ENCODE measurements at places on chromosomes 5 and 9.
A peak's percentile ranks its signal among the peaks of the same experiment; 100 is the strongest.

GRCh38 chr9:20508242-20508641, 114.1 kb downstream of the MLLT3 start:
- DNase-seq: no peak

- no peak for DNase-seq
Observed at GRCh38 chr9:135095470-135096407, 8.3 kb downstream of the OLFM1 start.

DNA sequence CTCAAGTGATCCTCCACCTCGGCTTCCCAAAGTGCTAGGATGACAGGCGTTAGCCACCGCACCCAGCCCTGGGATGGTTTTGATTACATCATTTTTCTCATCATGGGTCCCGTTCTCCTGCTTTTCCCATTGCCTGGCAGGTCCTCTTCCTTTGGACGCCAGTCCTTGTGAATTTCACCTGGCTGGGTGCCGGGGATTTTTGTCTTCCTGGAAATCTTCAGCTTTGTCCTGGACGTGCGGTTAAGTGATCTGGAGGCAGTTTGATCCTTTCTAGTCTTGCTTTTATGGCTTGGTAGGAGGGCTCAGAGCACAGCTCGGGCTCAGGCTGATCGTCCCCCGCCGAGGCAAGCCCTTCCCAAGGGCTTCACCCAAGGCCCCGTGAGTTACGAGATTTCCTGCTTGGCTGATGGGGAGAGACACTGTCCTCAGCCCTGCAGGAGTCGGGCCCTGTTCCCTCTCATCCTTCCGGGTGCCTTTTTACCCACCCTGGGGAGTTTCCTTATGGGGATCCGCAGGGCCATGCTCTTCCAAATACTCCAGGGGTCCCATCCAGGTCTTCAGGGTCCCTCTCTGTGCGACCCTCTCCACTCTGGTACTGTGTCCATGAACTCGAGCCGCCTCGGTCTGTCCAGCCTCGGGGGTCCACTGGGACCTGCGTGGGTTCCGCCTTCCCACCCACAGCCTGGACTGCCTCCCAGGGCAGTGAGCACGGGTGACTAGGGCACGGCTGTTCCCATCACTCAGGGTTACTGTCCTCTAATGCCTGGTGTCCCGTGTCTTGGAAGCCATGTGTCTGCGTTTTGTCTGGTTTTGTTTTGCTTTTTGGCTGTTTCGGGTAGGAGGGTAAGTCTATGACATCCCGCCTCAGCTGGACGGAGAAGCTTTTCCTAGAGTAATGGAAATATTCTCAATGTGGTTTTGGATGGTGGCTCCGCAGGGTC, 22.3 kb upstream of the EGFL7 start:
- DNase-seq: peak; percentile 77

DNA sequence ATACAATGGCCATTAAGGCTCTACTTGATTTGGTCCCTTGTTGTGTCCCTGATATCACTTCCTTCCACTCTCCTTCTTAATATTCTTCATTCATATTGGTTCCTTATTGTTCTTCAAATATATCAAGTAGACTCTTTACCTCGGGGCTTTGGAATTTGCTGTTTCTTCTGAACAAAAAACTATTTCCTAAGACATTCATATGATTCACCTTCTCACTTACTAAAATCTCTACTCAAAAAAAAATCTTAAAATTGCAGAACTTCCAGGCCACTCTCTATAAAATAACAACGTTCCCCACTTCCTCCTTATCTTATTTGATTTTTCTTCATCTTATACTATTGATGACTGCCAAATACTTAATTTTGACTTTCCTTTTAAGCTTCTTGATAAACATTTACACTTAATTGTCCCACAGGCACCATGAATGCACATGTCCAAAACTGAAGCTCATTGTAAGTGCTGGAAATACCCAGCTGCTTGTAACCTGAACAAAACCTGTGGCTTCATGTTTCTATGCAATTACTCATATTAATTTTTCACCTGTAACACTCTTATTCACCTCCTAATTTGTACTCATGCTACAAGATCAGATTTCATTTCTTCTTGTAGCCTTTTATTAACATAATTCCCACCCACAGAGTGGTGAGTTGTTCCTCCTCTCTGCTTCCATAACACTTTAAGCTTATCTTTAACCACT, 58.4 kb upstream of the NUDT12 start:
- DNase-seq: no peak

GRCh38 chr5:153704110-153704509, 213.6 kb downstream of the GRIA1 start:
- DNase-seq: no peak

DNA sequence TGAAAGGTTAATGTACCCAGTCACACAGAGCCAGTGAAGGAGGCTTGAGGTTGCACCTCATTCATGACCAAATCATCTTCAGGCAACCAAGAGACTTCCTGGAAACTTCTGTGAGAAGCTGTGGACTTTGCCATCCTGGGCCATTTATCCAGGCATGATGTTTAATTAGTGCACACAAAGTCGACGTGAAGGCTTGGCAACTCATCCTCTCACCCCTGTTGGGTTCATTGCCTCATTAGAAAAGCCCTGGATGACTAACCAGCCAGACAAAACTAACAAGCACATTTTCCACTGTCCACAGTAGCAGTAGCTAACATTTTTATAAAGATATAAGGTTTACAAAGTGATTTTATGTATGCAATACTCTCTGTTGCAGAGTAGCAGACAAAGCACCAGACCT, 65.7 kb upstream of the ZNF462 start:
- DNase-seq: no peak

- no peak for DNase-seq
Observed at GRCh38 chr9:125960626-125961025, 213.5 kb downstream of the PBX3 start.

- DNase-seq: no peak
Observed at GRCh38 chr5:144142139-144142823, 28.2 kb downstream of the YIPF5 start.

DNA sequence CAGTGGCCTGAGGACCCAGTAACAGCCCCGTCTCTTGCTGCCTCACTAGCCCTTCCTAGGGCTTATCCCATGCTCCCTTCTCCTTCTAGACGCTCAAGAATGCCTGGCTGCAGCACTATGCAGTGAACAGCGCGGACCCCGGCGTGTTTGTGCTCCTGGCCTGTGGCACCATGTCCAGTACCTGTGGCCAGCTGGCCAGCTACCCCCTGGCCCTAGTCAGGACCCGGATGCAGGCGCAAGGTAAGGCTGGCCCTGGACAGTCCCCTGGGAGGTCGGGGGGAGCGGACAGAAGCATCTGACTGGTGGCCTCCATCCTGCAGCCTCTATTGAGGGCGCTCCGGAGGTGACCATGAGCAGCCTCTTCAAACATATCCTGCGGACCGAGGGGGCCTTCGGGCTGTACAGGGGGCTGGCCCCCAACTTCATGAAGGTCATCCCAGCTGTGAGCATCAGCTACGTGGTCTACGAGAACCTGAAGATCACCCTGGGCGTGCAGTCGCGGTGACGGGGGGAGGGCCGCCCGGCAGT, 20.5 kb downstream of the PTGES2 start:
- no peak for DNase-seq

DNA sequence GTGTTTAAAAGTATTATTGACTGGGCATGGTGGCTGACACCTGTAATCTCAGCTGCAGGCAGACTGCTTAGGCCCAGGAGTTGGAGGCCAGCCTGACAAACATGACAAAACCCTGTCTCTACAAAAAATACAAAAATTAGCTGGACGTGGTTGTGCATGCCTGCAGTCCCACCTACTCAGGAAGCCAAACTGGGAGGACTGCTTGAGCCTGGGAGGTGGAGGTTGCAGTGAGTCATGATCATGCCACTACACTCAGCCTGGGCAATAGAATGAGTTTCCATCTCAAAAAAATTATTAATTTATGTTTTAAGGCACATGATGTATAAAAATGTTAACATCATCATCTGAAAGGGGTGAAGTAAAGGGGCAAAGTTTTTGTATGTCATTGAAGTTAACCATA, 49.7 kb upstream of the FNIP1 start:
- DNase-seq: no peak

- DNase-seq: no peak
Observed at GRCh38 chr5:110008131-110008530, 318.4 kb downstream of the MAN2A1 start.

- no peak for DNase-seq
Observed at GRCh38 chr5:763998-764781, 20.3 kb downstream of the ZDHHC11B start.

DNA sequence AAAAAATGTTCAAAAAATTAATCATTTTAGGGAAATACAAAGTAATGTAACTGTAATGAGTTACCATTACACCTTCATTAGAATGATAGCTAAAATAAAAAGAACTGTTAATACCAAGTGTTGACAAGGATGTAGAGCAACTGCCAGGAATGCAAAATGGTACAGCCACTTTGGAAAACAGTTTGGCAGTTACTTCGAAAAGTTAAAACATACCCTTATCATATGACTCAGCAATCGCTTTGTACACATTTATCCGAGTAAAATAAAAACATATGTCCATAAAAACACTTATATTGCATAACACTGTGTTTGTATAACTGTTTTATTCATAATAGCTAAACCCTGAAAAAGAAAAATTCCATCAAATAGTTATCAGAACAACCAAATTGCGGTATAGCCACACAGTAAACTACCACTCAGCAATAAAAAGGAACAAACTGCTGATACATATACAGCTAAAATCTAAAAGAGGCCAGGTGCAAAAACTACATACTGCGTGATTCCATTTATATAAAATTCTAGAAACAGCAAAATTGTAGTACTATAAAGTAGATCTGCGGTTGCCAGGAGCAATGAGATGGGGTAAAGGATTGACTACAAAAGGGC, 61.7 kb downstream of the RFX3 start:
- no peak for DNase-seq

- DNase-seq: no peak
Observed at GRCh38 chr5:33075731-33076130, 364.6 kb downstream of the NPR3 start.

DNA sequence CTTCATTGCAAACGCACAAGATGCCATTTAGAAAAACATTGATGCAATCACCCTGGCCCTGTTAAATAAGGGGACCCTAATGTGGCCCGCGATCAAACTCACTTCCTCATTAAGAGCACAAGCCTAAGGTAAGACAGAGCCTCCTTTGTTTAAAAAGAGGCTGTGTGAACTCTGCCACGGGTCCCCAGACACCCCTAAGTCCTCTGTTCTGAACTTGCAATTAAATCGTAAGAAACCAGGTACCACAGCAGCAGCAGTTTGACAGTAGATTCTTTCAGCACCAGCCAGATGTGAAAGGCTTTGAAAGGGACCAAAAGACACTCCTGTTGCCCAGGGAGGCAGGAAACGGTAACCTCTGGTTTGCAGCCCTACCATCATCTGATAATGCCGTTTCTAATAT, 346.3 kb downstream of the TMEM167A start:
- no peak for DNase-seq

GRCh38 chr9:120344230-120344629, 235.7 kb downstream of the CDK5RAP2 start:
- DNase-seq: no peak

DNA sequence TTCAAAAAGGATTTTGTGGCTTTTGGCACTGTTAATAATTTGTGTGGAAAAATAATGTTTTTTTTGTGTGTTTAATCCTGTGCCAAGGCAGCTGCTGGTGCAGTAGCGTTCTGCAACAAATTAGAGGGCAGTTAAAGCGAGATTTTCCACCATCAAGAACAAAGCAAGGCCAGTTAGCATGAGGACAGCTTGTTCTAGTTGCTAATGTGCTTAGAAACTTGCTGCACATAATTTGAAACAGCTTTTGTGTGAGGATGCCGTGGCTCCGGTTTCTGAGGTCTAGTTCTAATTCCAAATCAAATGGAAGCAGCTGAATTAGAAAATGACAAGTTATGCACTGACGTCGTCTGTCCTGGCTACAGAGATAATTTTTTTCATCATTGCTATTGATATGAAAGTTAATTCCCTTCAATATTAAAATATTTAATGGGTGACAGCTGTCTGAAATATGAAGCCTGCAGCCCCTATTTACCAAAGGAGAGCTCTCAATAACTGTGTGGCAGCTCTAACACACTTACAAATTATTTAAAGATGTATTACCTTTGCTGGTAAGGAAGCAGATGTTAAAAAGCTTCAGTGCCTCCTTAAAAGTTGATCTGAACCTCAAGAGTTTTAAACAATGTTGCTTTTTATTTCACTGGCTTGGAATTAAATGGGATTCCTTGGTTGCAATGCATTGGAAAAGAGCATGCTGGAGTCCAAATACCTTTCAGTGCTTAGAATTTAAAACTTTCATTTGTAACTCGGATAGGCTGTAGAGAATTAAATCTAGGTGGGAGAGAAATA, 128.6 kb downstream of the SPATA31D1 start:
- DNase-seq: peak; percentile 80

DNA sequence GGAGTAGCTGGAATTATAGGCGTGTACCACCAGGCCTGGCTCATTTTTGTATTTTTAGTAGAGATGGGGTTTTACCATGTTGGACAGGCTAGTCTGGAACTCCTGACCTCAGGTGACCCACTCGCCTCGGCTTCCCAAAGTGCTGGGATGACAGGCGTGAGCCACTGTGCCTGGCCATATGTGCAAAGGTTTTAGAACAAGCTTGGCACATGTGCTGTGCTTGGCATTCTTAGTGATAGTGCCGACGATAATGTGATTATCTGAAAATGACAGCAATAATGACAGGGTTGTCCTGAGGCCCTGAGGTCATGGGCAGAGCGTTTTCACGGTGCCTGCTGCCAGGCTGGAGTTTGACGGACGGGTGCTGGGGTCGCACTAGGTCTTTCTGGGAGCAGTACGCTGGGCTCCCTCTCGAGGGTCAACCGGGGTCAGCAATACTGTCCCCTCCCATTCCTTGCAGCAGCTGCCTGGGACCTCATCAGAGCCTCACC, 42.6 kb downstream of the HMCN2 start:
- DNase-seq: no peak

GRCh38 chr9:135218331-135219225, 131.1 kb downstream of the OLFM1 start:
- DNase-seq: peak; percentile 55

- DNase-seq: no peak
Observed at GRCh38 chr5:52767766-52768480, 19.8 kb upstream of the ITGA1 start.

- no peak for DNase-seq
Observed at GRCh38 chr9:37082214-37082765, 38.1 kb upstream of the ZCCHC7 start.

DNA sequence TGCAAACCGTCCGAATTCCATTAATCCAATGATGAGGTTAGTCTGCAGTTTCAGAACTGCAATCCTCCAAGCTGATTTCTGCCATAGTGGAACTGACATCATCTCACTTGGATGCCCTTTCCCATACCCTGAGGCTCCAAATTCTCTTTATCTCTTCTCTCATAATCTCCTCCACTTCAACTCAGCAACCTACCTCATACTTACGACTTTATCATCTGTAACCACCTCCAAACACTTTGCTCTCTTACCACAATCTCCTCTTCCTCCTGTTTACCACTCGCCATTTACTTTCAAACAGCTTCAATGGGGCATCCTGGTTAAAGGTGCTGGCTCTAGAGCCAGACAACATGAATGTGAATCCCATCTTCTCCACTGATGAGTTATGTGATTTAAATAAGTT, 223.2 kb downstream of the EPB41L4A start:
- no peak for DNase-seq

- DNase-seq: peak; percentile 16
Observed at GRCh38 chr5:98935206-98935605, 6.4 kb upstream of the CHD1 start.

Measured in femur (tissue), 1 donor.